NCI-H1092 (cell line): ENCODE measurements at places on chromosomes 2 and 18.
A peak's percentile ranks its signal among the peaks of the same experiment; 100 is the strongest.

DNA sequence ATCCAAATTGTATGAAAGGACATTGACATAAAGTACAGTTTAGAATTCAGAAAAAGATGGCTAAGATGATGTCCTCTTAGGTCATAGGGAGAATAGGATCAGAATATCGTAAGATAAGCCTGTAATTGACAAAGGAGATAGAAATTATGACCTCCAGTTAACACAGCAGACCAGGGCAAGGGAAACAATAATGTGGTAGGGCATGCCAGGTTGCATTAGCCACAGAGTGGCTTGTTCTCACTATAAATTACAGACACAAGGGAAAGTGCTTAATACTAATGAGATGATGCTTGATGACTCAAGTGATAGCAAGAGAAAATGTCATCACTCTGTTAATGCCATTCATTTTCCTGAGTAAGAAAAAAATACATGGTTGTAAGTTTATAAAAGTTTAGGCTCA lies 48.9 kb upstream of the LRP1B start:
- DNase-seq, result no peak

GRCh38 chr2:219243291-219243761 lies 1.9 kb downstream of the GLB1L start:
- no peak for DNase-seq

- DNase-seq, result no peak
Observed at GRCh38 chr2:134372141-134372540, 118.3 kb downstream of the MGAT5 start.

DNA sequence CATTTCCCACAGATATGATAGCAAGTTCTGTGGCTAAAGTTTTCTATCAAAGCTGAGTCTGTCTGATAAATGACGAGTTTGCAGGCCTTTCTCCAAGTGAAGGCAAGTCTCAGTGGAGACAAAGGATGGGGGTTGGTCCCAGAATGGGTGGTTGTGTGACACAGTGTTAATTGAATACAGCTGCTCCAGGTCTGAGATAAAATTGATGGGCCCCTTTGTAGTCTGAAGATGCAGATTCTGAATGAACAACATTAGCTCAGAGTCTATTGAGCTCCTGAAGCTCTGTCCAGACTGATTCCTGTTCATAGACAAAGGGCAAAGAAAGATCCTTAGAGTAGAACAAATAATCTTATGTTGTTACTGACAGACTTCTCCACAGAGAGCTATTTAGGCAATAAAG lies 296.9 kb upstream of the CYRIA start:
- DNase-seq, result no peak

DNA sequence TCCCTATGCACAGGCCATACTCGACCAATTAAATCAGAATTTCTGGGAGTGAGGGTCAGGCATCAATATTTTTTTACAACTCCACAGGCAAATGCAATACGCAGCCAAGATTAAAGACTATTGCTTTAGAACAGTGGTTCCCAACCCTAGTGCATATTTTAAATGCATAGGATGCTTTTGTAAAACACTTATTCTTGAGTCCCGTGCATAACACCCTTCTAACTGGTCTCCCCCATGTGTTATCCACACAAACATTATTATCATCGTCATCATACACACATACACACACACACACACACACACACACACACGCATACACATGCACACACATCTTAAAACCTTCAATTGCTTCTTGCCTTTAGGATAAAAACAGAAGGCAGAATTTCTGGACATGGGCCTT lies 145.0 kb upstream of the PELI1 start:
- no peak for DNase-seq

DNA sequence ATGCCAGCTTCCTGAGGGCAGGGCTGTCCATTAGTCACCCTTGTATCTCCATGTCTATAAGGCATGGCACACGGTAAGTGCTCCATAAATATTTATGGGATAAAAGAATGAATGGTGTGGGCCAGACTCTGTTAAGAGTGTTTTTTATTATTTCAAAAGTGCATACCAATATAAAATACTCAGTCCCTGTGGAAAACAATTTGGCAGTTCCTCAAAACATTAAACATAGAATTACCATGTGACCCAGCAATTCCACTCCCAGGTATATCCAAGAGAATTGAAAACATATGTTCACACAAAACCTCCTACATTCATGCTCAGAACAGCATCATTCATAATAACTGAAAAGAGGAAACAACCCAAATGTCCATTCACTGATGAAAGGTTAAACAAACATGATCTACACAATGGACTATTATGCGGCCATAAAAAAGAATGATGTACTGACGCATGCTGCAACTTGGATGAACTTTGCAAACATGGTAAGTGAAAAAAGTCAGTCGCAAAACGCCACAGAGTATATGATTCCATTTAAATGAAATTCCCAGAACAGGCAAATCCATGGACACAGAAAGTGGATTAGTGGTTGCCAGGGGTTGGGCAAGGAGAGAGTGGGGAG lies 69.1 kb upstream of the TCF7L1 start:
- no peak for DNase-seq

GRCh38 chr2:20132990-20133535 lies 81.6 kb upstream of the LAPTM4A start:
- DNase-seq, result no peak

- DNase-seq, result no peak
Observed at GRCh38 chr2:205731583-205731981, 49.3 kb downstream of the NRP2 start.

- DNase-seq, result no peak
Observed at GRCh38 chr2:105376789-105377240, 22.0 kb downstream of the FHL2 start.

DNA sequence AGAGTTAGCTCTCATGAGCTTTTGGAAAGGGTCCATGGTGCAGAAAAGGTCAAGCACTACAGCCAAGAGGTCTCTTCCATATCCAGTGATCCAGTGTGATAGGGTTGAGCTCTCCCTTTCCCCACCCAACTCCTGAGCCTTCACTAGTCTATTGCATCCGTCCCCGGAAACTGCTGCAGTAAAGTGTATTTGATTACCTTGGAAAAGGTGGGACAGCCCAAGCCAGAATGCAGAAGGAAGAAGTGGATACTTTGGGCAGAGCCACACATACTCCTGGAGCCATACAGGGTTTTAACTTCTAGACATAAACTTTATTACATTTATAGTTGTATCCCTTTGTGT lies 3.6 kb downstream of the PNKD start:
- DNase-seq, result no peak

DNA sequence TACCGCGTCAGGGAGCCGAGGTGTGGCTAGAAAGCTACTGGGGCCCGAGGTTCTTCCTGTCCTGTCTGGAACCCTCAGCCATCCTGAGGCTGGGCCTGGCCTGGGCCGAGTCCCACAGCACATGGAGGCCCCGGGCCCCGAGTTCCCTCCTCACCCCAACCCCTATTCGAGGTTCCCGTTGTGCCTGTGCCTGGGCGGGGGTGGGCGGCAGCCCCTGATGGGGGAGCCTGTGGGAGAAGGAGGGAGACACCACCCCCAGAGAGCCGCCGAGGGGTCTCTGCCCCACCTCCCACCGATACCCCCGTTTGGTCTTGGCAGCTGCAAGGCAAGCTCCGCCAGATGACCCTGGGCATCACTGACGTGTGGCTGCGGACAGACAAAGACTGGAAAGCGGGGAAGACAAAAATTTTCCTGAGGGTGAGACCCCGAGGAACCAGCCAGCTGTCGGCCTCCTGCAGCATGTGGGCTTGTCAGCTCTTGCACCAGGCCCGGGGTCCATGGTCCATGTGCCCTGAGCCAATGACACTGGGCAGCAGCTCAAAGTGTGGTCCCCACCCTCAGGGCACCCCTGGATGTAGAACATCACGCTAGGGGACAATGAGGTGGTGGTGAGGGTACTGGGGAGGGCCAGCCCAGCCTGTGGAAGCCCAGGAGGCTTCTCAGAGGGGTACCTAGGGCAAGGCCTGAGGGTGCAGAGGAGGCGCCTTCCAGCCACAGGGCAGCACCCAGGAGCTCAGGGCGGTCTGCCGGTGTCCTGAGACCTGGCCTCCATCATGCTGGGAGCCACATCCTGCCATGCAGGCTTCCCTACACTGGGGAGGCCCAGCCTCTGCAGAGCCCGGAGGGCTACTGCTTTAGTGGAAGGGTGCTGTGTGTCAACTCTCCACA lies 52.5 kb upstream of the GPR17 start:
- DNase-seq, result no peak

DNA sequence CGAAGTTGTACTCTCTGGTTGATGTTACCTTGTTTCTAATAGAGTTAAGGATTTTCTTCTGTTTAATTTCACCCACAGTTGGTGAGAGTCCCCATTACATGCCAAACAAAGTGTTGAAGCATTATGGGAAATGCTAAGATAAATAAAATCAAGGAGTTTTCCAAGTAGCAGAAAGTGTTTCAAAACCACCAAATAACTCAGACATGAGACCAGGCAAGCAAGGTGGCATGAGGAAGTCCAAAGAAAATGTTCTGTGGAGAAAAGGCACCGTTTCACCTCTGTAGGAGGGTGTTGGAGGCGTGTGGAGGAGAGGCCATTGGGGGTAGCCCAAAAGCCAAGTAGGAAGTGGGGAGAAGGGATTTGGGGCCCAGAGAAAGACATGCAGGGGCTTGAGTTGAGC lies 8.7 kb downstream of the CFAP221 start:
- DNase-seq, result no peak

- peak; percentile 86 for DNase-seq
Observed at GRCh38 chr18:42614619-42615293, 500.7 kb downstream of the RIT2 start.

DNA sequence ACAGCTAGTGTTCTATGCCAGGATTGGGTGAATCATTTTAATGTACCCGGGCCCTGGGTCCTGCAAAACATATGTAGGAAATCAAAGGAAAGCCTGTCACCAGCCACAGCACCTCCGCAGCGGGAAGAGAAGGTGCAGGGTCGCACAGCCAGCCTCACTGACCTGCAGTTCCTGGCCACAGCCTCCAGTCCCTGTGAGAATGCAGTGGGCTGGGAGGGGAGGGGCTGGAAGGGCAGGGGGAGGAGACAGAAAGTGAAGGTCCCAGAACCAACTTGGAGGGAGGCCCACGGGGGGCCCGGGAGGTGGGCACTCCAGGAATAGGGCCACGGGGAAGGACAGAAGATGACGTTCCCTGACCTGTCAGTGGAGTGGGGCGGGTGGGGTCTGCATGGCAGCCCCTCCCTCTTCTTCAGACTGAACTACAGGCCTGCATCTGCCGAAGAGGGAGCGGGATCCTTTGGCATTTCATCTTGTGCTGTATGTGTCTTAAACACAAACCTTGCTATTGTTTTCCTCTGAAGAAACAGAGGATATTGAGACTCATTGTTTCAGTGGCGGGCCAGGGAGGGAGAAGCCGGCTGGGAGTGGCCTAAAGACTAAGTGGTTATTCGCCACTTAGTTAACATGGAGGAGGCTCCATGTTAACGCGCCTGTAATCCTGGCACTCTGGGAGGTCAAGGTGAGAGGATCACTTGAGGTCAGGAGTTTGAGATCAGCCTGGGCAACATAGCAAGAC lies 7.5 kb downstream of the MAL start:
- DNase-seq, result no peak

- DNase-seq, result no peak
Observed at GRCh38 chr2:74249406-74250122, 51.1 kb downstream of the MTHFD2 start.

- DNase-seq, result no peak
Observed at GRCh38 chr2:128457716-128458115, 139.0 kb upstream of the HS6ST1 start.

DNA sequence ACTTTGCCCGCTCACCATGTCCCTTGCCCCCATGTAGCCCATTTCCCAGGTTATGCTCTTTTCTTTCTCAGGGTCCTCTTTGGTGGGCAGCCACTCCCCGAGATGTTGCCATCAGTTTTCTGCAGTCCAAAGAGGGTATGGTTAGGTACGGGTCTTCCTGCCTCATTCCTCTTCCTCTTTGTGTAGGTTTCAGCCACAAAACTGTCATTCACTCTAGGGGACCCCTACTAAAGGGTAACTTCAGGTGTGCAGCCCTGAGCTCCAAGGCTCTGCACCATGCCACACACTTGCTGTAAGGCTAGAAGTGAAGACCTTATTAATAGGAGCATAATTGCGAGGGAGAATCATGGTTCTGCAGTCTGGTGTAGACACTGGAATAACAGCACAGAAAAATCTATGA lies 99.8 kb upstream of the ZNF397 start:
- DNase-seq, result no peak

- DNase-seq, result no peak
Observed at GRCh38 chr2:199443589-199444130, 14.1 kb downstream of the SATB2 start.

GRCh38 chr2:241108271-241109209 lies 6.5 kb upstream of the MTERF4 start:
- DNase-seq, result no peak

DNA sequence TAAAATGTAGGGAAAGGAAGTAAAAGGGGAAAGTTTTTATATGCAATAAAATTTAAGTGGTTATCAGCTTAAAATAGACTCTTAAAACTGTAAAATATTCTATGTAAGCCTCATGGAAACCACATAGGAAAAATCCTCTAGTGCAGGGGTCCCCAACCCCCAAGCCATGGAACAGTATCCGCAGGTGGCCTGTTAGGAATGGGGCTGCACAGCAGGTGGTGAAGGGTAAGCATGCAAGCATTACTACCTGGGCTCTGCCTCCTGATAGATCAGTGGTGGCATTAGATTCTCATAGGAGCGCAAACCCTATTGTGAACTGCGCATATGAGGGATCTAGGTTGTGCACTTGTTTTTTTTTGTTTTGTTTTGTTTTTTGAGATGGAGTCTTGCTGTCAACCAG lies 1409.3 kb upstream of the CDH2 start:
- no peak for DNase-seq

- DNase-seq, result no peak
Observed at GRCh38 chr2:128024816-128025215, 3.0 kb downstream of the SAP130 start.

DNA sequence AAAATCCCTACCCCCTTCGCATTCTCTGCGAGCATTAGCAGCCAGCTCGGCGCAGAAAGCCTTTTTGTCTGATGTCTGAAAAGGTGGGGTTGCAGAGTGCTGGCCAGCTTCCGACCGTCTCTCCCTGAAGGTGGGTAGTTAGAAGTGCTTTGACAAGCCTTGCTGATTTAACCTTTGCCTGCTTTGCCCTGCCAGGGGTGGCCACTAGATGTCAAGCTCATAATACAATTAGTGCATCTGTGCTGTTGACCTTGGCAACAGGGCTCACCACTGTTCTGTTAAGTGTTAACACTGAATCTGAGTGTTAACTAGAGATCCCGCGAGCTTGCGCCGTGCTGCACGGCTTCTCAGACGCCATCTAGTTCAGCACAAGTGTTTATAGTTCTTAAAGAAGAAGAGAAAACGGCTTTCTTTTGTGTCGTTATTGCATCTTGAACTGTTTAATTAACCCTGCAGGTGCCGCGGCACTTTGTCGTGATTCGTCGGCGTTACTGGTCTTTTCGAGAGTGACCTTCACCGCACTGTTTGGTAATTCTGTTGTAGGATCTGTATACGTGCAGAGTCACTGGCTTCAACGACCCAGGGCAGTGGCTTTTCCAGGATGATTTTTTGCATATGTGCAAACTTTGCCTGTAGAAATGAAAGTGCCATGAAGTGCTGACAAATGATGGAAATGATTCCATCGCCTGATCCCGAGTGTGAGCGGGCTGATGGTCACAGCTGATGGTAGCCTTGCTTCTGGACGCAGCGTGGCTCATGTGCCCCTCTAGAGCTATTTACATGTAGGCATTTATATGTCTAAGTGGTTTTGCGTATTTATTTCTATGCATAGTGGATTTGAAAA lies 5.5 kb downstream of the SALL3 start:
- peak; percentile 76 for DNase-seq
